Pancreas (tissue), 10 donors: ENCODE measurements at places on chromosomes 12 and 14. TPM values are rescaled to one million over a fixed set of nuclear protein-coding genes. Genes with fewer than 3 reads are reported as not detected.

DNA sequence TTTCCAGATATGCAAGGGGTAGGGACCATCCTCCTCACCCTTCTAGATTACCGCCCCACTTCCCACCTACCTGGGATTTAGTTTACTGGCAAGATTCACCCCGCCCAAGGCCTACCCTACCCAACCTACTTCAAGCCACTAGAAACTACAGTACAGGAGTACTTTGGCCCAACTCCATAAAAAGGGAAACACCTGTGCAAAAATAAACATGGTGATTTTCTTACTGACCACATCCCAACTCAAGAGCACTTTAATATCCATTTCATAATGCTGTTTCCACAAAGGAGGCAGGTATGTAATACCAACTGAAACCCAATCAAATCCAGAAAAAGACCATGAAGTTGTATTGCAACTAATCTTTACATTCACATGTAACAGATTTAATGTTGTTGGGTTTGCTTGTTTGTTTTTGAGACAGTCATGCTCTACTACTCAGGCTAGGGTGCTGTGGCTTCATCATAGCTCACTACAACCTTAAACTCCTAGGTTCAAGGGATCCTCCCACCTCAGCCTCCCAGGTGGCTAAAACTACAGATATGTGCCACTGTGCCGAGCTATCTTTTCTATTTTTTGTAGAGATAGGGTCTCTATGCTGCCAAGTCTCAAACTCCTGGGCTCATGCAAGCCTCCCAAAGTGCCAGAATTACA, 41.7 kb upstream of the RAP1B start:
- no peak for DNase-seq

GRCh38 chr12:104243551-104243950, 28.0 kb downstream of the TXNRD1 start:
- no peak for DNase-seq

GRCh38 chr14:65476942-65477318, 64.4 kb downstream of the FUT8 start:
- DNase-seq = no peak

- DNase-seq = no peak
These were observed 1095.2 kb downstream of the FSCB start for GRCh38 chr14:43411841-43412240.

DNA sequence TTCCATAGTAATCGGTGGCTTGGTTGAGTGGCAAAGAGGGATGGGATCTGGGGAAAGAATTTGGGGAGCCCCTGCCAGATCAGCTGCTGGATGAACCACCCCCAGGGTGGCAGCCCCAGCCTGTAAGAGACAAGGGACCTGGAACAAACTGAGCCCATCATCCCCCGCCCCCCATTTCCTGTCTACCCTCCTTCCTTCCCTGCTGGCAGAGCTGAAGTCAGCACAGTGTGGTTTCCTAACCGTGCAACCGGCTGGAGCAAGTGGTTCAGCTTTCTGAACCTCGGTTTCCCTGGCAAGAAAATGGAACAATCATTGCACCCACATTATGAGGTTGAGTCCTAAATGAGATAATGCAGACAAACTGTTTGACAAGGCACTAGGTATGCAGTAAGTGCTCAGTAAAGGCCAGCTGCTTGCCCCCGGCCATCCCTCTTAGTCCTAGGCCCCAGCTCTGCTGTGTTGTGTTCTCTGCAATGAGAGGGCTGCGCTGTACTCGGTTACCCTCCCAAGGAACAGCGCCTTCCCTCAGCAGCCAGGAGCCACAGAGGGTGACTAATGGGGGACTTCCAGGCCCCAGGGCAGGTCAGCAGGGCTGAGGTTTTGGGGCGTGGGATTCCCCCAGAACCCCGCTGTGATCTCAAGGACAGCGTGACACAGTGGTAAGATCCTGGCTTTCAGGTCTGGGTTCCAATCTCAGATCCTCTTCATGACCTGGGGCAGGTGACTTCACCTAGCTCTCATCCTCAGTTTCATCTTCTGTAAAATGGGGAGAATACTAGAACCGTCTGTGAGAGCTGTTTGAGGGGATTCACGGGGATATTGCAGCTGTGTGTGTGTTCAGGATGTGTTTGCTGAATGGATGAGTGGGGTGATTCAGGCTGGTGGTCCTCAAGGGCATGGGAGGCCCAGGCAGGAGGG, 16.5 kb downstream of the SELPLG start:
- DNase-seq = no peak

DNA sequence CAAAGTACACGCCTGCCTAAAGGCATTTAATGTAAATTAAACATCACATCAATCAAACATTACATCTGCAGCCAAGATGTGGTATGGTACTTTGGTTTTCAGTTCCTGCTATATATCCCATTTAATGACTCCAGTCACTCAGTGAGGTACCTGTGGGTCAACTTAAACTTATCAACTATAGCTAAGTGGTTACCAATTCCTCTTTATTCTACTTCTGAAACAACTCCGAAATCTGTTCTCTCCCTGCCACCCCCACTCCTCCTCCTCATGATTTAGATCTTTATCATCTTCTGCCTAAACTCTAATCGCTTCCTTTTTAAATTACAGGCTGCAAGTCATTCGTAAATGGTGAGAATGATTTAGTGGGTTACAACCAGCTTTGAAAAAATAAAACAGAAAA, 57.9 kb downstream of the BCL2L14 start:
- no peak for DNase-seq

DNA sequence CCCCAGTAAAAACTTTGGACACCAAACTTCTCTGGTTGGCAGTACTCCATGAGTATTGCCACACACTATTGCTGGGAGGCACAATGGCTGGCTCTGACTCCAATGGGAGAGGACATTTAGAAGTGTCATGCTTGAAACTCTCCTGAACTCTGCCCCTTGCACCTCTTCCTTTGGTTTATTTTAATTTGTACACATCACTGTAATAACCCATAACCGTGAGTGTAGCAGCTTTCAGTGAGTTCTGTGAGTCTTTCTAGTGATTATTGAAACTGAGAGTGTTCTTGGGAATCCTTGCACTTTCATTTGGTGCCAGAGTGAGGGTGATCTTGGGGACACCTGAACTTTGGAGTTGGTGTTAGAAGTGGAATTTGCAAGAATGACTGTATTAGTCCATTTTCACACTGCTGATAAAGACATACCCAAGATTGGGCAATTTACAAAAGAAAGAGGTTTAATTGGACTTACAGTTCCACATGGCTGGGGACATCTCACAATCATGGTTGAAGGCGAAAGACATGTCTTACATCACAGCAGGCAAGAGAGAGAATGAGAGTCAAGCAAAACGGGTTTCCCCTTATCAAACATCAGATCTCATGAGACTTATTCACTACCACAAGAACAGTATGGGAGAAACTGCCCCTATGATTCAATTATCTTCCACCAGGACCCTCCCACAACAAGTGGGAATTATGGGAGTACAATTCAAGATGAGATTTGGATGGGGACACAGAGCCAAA, 41.3 kb upstream of the CEP83 start:
- DNase-seq = no peak

GRCh38 chr12:74552201-74552600, 14.6 kb downstream of the ATXN7L3B start:
- no peak for DNase-seq

DNA sequence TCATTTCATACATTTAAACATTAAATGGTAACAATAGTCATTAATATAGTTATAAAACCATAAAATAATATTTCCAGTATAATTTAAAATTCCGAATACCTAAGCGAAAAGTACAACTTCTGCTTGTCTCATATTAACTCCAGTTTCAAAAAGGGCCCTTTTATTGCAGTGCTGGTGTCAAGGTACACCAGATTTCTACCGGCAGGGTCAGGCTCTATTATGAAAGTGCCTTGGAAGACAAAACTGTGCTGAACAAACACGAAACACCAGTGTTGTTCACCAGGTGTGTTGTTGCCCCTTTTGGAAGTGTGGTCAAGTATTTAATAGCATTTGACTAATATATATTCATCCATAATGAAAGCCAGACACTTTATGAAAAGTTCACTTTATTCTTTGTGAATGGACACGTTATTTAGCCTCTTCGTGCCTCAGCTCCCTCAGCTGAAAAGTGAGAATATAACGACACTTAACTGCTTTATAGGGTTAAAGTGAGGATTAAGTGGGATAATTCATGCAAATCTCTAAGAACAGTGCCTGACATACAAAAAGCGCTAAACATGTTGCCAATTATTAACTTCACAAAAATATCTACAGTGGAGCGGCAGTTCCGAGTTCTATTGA, 20.3 kb upstream of the GNS start:
- no peak for DNase-seq

GRCh38 chr14:32109676-32110547, 32.8 kb downstream of the ARHGAP5 start:
- DNase-seq = no peak

GRCh38 chr14:36293824-36294223, 26.6 kb downstream of the MBIP start:
- no peak for DNase-seq

DNA sequence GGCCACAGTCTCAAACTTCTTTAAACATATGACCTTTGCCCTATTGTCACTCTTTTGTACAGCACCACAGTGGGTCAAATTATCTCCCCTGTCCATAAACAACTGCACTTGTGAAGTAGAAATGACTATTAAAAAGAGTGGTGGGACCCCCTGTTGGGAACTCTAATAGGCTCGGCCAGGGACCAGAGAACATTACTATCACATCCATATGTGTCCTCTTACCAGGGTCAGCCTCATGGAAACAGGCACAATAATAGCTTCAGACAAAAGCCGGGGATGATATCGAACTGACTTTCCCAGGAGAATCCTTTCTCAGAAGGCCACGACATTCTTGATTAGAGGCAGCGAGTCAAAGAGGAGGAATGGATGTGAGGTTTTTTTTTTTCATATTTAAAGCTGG, 96.6 kb downstream of the NKX2-1 start:
- DNase-seq = no peak

DNA sequence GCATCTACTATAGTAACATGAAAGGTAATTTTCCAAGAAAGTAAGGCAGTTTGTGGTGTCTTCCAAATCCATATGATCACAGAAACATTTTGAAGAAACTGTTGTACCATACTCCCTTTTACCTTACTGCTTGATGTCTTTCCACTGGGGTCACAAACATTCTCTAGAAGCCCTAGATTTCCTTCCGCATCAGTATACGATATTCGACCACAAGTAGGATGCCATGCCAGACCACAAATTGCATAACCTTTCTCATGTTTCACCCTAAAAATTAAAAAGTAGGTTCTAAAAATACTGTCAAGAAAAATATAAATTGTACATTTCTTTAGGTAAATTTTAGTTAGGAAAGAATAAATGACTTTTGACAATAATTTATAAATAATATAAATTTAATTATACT, 26.5 kb downstream of the WDHD1 start:
- no peak for DNase-seq

GRCh38 chr12:76340680-76341435, 7.4 kb downstream of the BBS10 start:
- no peak for DNase-seq

GRCh38 chr14:93010522-93011140, 87.7 kb downstream of the CHGA start:
- no peak for DNase-seq

DNA sequence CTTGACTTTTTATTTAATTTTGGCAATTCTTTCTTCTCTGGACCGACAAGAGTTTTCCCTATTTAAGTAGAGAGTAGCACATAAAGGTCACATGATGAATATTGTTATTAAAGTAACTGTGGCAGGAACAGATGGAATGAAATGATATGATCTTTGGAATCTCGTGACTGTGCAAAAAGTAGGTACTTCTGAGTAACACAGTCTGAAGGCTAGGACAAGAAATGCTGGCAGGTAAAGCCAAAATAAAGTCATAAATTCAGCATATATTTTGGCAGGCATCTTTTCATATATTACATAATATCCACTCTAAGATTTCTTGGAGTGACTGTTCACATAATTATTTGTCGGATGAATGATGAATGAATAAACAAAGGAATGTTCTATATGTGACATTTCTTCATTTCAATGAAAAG, 121.4 kb downstream of the EFCAB11 start:
- no peak for DNase-seq

DNA sequence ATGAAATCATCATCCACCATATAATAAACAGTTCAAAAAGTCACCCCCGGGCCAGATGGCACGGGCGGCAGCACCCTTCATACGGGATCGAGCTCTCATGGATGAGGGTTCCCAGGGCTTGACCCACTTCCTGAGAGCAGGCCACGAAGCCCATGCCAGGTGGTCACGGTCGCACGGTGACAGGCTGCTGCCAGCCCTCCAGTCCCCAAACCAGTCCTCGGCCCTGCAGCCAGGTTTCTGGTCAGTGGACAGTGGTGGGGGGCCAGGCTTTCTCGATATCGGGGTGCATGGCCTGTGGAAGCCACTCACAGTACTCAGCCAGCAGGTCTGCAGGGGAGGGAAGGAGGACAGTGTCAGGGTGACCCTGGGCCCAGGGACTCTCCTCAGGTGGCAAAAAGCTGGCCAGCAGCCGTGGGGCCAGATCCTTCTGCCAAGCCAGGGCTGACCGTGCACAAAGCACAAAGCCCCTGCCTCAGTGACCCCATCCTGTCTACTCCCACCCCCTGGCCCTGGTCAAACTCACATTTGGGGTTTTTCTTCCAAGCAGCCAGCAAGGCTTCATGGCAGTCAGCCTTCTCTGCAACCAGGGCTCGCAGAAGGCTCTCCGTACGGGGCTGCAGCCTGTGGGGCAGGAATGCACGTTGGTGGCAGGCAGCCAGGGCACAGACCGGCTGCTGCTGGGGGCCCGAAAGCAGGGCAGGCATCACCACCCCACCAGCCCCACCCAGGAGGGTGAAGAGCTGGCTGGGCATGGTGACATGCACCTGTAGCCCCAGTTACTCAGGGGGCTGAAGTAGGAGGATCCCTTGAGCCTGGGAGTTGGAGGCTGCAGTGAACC, 33.3 kb upstream of the UBC start:
- DNase-seq = no peak

DNA sequence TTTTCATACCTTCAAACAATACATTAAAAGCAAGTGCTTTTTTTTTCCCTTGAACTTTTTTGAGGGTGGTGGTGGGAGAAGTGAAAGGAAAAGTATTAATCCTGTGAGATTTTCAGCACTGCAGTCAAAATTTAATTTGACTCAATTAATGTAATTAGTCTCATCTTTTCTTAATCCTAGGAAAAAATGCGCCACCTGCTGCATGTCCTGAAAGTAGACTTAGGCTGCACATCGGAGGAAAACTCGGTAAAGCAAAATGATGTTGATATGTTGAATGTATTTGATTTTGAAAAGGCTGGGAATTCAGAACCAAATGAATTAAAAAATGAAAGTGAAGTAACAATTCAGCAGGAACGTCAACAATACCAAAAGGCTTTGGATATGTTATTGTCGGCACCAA, 52.2 kb downstream of the SPATA7 start:
- no peak for DNase-seq

DNA sequence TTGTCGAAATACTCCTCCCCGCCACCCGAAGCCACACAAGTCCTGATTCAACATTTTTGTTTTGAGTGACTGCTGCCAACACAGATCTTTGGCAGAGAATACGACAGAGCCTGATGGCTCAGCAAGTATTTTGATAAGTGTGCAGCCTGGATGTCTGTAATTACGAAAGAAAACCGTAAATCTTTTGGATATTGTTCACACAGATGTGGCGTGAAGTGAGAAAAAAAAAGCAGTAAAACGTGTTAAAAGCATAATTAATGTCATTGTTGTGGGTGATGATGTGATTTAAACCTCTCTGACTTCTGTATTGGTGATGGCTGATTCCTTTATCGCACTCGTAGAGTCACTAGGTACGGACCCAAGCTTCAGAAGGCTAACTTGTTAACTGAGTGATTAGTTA, 98.7 kb downstream of the PHETA1 start:
- DNase-seq = no peak

Gene SERPINA9
- total RNA-seq = not detected

Gene CLEC4E
- not detected for total RNA-seq

Gene CDC42BPB
- 27.9 TPM for total RNA-seq

Gene ZC2HC1C
- total RNA-seq = 2.6 TPM

Gene LRTM2
- total RNA-seq = not detected

Gene CACNA2D4
- total RNA-seq = 3.1 TPM

Gene DNAJC22
- 11.9 TPM for total RNA-seq

Gene GDF3
- total RNA-seq = not detected

Gene ALDH1L2
- 39.2 TPM for total RNA-seq
